Activated T-cell treated with anti-CD3 and anti-CD28 coated beads, Interleukin-2, amount 50 U/mL, for 72 hours (primary cell): ENCODE measurements at places on chromosomes 2 and 18. TPM values are rescaled to one million over a fixed set of nuclear protein-coding genes. Genes with fewer than 3 reads are reported as not detected.

VSNL1 gene
- not detected for total RNA-seq

DNA sequence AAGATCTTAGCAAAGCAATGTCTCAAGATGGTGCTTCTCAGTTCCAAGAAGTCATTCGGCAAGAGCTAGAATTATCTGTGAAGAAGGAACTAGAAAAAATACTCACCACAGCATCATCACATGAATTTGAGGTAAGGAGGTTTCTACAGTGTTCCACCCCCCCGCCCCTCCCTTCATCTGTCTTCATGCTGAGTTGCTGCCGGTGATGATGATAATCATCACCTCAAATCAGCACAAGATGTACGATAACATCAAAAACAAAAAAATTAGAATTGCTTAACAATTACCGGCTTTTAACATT, 14.6 kb downstream of the UGP2 start:
- DNase-seq, result no peak

GRCh38 chr2:111039628-111040383, 80.9 kb upstream of the BCL2L11 start:
- no peak for DNase-seq

DNA sequence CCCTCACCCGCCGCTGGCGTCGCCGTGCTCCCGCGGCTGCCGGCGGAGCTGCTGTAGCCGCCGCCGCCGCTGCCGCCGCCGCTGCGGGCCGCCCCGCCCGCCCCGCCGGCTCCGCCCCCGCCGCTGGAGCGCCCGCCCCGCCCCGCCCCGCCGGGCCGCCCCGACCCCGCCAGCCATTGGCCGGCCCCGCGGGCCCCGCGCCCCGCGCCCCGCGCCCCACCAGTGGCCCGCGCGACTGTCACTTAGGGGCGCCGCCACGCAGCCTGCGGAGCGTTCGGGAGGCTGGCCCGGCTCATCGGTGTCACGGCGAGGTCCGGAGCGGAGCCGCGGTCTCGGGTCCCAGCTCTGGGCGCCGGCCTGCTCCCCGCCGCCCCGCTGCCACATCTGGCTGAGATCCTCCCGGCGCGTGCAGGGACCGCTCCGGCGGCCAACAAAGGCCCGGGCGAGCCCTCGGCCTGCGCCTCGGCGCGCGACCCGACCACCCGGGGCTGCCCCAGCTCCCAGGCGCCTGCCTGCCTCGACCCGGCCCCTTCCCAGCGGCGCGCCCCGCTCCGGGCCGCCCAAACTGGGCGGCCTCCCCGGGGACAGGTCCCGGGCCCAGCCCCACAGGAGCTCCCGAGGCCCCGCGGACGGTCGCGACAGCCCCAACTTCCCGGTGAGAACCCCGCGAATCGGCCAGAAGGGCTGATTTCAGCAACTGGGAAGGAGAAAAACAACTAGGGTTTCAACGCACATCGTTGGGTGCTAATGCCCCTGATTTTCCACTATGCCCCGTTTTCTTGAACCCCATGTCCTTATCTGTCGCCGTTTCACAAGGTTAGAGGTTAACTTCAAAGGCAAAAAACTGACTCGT, at the start of gene MGAT4A:
TSS of gene MGAT4A (minus strand) at position 92 of the 853 bp plus-strand sequence. CDS start 4,800 bp downstream, outside the sequence.
- DNase-seq, result peak; percentile 86

DNA sequence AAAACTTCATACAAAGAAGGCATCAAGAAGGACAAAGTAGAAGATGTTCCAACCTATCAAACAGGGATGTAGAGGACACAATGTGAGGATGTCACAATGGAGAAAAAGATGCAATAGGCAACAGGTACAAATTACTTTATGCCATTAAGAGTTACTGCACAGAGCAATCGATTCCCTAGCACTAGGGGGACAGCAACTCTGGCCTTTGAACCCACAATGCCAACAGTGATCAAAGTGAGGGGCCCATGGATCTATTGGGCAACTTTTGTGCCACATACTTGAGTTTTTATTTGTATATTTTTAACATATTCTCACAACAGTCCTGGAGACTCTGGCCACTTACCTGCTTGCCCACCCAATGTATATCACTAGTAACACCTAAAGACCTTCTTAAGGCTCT, 220.2 kb downstream of the HNMT start:
- DNase-seq, result no peak

IGFBP5 gene
- not detected for total RNA-seq

DNA sequence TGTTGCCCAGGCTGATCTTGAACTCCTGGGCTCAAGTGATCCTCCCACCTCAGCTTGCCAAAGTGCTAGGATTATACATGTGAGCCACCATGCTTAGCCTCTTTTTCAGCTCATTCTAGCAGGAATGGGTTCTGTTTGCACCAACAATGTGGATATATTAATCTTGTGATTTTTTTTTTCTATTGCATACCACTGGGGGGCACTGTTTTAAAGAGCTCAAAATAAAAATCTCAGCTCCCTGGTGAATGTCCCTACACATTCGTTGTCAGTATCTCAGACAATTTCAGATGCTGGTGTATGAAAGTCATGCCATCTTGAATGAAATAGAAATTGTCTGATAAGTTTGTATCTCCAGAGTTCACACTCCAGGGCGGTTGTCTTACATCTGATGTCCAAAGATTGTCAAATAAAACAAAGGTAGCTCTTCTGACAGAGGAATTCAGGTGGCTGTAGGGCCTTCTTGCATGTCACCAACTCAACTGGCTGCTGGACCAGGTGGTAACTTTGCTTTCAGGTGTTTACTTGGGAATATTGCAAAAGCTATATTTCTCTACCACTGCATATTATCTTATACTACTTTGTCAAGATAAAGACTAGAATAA, 3.1 kb upstream of the MATN3 start:
- DNase-seq, result no peak

- no peak for DNase-seq
Observed at GRCh38 chr2:228917220-228917619, 353.9 kb downstream of the PID1 start.

DNA sequence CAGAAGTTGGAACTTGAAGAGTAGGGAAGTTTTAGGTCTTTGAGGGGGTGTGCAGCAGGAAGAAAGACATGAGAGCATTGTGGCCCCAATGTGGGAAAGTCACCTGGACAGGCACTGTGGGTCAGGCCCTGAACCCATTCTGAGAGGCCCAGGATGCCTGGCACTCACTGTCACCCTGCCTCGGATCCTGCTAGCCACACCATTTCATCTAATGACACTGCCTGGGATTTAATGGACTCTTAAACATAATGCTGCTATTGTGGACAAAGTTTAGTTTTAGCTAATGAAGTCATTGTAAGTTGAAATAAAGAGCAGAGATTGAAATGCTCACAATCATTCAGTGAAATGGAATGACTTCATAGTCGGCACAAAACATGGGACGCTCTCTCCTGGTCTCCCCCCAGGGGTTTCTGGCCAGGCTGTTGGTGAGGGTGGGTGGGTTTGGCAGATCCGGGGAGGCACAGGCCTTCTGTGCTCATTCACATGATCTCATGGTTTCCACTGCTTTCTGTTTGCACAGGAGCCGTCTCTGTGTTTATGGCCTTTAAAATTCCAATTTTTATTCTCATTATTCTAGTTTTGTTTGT, 141.8 kb upstream of the KLHL29 start:
- DNase-seq, result no peak

NYAP2 gene
- not detected for total RNA-seq

DNA sequence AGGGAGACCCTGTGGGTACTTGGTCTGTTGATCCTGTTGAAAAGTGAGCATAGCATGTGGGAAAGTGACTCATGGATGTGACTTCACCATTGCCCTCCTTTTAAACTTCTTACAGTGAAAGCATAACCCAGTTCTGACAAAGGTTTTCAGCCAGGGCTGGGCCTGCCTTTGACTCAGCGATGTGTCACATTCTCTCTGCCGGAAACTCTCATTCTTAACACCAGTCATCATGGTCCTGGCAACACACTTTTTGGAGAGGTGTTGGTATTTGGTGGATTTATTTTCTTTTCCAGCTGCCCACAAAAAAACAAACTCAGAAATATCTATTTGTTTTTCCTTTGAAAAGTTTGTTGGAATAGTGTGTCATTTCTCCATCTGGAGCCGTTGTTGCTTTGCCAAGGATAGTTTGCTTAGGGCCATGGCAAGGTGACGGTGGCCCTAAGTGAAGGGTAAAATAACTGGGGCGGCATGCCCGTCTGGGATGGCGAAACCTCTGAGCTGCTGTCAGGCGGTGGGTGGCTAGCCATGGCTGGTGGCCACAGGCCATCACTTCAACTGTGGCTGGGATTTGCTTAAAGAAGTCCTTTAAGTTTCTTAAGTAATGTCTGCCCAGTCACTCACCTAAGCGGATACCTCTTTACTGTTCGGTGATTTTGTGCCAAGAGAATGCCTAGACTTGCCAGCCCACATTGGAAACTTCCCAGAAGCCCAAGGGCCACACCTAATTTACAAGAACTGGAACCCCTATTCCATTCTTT, 123.3 kb downstream of the LTBP1 start:
- DNase-seq, result peak; percentile 73

SGPP2 gene
- 20.9 TPM for total RNA-seq

- no peak for DNase-seq
Observed at GRCh38 chr2:195632856-195633572, 24.0 kb upstream of the SLC39A10 start.

DNA sequence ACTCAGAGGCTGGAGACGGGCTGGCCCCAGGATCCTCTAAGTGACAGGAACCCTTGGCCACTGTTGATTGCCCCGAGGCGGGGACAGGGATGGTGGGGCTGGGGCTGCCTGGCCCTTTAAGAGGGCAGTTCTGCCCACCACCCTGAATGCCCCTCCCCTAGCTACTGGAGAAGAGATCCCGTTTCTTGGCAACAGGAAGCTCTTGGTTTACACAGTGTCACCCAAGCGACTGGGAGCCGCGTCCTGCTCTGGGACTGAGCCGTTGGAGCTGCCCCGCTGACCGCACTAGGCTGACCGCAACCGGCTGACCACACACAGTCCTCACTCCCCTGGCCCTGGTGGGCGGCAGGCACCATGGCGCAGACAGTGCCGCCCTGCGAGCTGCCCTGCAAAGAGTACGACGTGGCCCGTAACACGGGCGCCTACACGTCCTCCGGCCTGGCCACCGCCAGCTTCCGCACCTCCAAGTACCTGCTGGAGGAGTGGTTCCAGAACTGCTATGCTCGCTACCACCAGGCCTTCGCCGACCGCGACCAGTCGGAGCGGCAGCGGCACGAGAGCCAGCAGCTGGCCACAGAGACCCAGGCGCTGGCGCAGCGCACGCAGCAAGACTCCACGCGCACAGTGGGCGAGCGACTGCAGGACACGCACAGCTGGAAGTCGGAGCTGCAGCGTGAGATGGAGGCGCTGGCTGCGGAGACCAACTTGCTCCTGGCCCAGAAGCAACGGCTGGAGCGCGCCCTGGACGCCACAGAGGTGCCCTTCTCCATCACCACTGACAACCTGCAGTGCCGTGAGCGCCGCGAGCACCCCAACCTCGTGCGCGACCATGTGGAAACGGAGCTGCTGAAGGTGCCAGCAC, at the start of gene TEKT4:
TSS of gene TEKT4 (plus strand) at position 205 of the 862 bp plus-strand sequence. CDS start at position 355, 150 bp downstream.
- no peak for DNase-seq

DNA sequence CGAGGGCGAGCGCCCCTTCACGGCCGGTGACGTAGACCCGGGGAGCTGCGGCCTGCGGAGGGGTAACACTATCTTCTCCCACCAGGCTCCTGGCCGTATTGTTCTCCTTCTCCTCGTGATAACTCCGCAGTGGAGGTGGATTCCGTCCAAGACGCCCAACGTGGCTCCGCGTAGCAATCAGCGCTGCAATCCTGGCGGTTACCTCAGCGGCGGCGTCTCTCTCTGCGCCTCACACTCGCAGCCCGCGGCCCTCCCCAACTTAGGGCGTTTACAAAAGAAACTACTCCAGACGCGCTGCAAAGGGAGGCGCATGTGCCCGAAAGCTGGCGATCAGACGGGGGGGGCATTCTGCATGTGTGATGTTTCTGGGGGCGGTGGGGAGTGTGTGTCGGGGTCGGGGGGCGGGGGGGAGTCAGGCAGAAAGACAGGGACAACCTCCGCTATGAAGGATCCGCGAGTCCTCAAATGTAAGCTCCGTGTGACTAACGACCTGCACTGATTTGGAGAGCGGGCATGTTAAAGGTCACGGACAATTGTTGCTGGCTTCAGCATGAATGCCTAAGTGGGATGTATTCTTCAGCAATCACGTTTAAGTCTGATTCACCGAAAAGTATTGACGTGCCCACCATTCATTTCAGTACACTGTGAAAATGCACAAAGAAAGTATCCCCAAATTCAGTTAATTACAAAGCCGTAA, 1.3 kb upstream of the ZNF516 start:
- peak; percentile 46 for DNase-seq

GRCh38 chr2:190361572-190361971, 18.2 kb downstream of the INPP1 start:
- no peak for DNase-seq

DNA sequence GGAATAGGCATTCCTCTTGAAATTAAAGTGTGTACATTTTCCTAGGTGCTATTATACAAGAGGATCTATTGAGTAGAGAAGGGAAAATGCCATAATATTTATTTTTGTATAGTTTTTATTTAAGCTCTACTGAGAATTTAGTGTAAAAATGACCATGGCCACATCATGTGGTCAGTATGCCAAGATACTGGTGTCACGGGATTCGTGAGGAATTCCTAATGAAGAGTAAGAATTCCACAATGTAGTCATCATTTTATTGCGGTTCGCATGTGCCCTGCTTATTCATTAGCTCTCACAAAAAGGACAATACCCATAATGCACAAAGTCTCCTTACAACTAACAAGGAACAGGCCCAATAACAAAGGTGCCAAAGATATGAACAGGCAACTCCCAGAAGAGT, 39.3 kb upstream of the PARD3B start:
- no peak for DNase-seq

GRCh38 chr18:45667056-45667736, 51.9 kb downstream of the SLC14A2 start:
- no peak for DNase-seq

DNA sequence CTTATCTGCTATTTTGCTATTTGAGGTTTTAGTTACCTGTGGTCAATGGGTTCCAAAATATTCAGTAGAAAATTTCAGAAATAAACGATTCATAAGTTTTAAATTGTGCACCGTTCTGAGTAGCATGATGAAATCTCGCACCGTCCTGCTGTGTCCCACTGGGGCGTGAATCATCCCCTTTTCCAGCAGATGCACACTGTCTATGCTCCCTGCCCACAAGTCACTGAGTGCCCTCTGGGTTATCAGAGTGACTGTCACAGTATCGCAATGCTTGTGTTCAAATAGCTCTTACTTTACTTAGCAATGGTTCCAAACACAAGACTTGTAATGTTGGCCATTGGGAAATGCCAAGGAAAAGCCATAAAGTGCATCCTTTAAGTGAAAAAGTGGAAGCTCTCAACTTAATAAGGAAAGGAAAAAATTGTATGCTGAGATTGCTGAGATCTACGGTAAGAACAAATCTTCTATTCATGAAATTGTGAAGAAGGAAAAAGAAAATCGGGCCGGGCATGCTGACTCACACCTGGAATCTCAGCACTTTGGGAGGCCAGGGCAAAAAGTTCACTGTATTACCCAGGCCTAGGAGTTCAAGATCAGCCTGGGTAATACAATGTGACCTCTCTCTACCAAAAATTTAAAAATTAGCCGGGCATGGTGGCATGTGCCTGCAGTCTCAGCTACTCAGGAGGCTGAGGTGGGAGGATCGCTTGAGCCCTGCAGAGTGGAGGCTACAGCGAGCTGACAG, 13.3 kb downstream of the COL4A3 start:
- DNase-seq, result no peak

B3GNT7 gene
- total RNA-seq, result 0.34 TPM
